ENCODE measurements at places on chromosomes 5 and 9.

DNA sequence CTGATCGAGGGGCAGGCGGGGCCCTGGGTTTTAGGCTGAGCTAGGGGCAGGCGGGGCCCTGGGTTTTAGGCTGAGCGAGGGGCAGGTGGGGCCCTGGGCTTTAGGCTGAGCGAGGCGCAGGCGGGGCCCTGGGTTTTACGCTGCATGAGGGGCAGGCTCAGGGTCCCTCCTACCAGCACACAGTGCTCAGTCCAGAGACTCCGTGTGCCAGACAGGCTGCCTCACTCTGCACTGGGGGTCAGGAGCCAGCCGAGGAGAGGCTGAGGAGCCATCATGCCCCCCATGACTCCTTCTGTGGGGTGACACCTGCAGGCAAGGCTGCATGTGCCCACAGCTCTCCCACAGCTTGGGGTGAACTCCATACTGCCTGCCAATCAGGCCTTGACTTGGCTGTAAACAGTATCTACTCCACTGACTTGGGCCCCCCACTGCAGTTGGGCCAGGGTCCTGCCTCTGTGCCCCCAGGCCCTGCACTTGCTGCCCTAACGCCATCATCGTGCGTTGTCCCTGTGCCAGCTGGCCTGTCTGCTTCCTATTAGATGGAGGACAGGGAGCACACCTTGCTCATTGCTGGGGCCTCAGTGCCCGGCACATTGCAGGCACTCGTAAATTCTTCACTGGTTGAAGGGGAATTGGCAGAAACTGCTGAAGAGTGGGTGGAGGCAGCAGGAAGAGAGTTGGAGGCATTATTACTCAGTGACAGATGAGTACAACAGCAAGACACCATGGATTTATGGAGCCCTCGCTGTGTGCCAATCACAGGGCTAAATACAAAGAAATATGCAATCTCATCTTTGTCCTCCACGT lies 78.6 kb downstream of the AMBP start:
- DNase-seq, result no peak

DNA sequence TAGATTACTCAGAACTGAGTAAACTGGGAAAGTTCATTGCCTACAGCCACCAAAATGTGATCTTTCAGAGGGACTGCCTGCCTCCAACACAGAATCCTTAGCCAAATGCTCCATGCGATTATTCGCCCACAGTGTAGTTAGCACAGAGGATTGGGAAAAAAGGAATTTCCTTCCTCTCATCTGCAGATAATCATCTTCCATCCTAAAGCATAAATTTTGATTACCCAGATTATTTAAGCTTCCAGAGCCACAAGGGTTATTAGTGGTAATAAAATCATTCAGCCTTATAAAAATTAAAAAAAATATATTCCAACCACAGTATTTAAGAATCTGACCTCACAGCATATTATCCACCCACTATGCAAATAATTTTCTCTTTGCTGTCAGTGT lies 285.3 kb upstream of the GRAMD2B start:
- no peak for DNase-seq

- DNase-seq, result peak; percentile 70
Measured at GRCh38 chr9:89597711-89598362, 7.0 kb upstream of the GADD45G start.

DNA sequence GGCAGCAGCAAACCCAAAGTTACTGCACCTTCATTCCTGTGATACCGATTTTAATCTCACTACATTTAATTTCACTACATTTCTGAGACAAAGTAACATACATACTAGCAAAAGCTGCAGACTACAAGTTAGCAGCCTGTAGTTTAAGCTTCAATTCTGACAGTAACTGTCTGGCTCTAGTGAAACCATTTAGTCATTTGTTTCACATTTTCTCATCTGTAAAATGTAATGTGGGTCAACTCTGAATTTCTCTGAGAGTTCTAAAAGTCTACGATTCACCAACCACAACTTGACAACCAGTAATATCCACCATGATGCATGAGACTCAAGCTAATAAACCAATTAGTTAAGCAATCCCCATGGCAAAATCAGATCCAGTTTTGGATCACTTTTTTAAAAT lies 408.9 kb downstream of the PDE4D start:
- DNase-seq, result no peak

GRCh38 chr5:53784596-53784995 lies 224.2 kb downstream of the NDUFS4 start:
- no peak for DNase-seq

GRCh38 chr9:90641884-90642487 lies 638 bp downstream of the DIRAS2 start:
- no peak for DNase-seq

GRCh38 chr5:127418974-127419682 lies 98.3 kb upstream of the PRRC1 start:
- DNase-seq, result no peak

GRCh38 chr5:25540628-25541027 lies 895.9 kb upstream of the CDH10 start:
- no peak for DNase-seq

GRCh38 chr9:113343732-113344231 lies 3.7 kb upstream of the WDR31 start:
- DNase-seq, result peak; percentile 63

DNA sequence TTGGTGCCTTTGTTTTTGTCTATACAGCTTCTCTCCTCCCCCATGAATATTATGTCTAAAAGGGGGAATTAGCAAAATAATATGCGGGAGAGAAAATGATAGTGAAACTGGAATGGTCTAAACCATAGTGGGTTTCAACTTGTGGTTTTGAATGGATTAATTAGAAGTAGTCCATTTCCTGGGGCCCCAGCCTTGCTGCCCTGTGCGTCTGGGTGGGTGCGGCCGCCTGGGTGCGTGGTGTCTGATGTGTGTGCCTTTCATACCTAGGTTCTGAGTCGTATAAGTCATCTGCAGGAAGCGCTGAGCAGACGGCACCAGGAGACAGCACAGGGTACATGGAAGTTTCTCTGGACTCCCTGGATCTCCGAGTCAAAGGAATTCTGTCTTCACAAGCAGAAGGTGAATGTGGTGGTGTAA lies 120.0 kb upstream of the CACNA1B start:
- peak; percentile 45 for DNase-seq

DNA sequence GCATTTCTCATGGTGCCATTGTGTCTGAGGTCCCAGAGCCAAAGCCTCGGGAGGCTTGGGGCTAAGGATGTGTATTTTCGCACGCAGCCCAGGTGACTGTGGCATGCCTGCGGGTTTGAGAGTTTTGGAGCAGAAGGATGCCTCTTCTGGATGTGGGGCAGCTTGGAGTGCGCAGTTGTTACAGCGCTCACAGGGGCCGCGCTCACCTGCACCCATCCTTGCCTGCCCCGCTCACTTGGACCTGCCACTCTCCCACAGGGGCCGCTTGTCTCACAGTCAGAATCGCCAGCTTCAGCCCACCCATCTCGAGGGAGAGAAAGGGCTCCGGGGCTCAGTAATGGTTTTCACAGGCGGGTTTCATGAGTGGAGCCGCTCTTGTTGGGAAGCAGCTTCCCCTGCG lies 132.9 kb downstream of the MVB12B start:
- no peak for DNase-seq

DNA sequence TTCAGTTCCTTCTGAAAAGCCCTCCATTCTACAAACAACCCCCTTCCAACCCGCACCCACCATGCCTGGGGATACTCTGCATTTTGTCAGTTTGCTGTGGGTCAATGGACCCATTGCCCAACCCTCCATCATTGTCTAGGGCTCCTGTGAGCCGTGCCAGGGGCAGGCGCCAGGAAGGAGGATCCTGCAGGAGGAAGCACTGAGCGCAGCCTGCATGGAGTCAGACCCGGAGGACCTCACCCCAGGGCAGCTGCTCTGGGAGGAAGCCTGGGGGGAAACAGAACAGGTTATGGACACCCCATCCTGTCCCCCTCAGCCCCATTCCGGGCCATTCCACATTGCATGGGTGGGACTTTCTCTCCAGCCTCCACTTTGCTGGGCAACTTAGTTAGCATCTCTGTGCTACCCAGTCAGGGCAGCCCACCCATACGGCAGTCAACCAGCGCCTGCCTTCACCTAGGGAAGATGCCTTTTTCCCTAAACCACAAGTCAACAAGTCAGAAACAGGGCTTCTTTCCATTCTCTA lies 48.6 kb upstream of the VDAC1 start:
- DNase-seq, result no peak

DNA sequence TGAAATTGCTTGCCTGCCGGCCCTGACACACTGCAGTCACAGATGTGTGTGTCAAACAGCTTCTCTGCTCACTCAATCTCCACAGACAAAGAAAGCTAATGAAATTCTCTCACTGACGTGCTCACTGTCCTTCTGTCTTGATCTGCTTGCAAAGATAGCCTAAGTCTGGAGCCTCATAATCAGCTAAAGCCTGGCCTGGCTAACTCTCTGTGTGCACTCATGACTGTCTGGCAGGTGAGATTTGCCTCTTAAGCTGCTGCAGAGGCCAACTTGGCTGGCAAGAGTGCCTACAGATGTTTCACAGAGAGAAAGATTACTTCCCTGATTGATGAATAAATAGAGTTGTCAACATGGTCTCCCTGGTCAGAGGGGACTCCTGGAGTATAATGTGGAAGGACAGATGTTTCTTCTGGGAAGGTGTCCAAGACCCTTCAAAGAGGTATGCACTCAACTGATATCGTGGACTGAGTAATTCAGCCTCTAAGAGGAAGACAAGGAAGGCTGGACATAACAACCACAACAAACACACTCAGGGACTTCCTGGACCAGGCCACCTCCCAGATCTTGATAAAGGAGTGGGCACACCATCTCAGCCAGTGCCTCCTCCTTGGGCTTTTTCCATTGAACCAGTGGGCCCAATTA lies 362.0 kb downstream of the SPOCK1 start:
- no peak for DNase-seq

- DNase-seq, result no peak
Measured at GRCh38 chr5:160387445-160387844, 12.4 kb downstream of the FAM200C start.

DNA sequence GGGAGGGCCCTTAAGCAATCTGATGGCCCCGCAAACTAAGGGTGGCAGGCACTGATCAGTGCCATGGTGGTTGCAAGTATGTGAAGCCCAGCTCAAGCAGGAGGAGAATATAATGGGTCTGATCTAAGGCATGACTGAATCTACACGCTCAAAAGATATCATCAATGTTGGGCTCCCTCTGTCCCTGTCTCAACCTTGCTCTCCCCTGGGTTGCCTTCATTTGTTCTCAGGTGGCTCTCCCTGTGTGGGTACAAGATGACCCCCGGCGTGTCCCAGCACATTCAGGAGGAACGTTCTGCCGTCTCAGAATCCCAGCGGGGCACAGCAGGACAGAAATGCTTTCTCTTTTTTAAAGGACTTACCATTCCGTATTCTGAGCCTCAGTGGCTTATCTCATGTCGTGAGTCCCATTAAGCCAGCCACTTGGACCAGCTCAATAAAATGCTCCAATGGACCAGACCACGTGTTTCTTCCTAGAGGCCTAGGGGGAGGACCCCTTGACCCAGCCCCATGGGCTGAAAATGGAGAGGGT lies 12.0 kb upstream of the RNF130 start:
- no peak for DNase-seq

DNA sequence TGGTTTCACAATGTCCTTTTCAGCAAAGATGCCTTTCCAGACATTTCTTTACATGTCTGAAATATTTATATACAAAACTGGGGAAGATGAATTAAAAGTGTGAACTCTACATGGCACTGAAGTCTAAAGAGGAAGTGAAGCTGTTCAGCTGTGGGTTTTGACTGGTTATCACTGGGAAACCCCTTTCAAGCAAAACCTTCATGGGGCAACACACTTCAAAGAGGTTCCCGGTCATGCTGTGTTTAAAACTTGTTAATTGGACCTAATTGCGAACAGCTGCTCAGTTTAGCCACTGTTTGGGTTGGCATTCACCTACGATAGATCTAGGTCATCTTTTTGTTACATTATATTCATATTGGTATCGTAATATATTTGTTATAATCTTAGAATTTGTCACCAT lies 20.0 kb upstream of the GDNF start:
- DNase-seq, result no peak

GRCh38 chr9:87884578-87885459 lies 2.1 kb downstream of the SPATA31E1 start:
- no peak for DNase-seq

DNA sequence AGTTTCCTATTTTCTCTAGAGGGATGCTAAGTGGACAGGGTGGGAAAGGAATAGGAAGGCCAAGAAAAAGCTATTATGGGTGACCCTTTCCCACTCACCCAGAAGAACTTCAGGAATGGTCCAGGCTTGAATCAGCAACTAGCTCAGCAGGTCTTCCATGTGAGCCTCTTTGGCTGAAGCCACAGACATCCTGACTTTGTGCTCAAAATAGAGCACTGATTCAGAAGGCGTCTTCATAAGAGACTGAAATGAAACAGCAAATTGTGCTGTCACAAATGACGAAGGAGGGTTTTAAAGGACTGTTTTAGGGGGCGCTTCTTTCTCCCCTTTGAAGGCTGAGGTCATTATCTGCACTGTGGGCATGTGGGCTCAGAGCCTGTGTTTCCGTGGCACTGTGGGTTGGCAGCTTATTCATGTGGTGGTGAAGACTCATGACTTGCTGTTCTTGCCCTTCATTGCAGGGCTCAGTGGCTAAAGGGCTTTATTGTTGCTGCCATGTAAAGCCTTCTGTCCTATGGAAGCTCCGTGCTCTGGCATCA lies 65.8 kb upstream of the NFIL3 start:
- DNase-seq, result peak; percentile 87

DNA sequence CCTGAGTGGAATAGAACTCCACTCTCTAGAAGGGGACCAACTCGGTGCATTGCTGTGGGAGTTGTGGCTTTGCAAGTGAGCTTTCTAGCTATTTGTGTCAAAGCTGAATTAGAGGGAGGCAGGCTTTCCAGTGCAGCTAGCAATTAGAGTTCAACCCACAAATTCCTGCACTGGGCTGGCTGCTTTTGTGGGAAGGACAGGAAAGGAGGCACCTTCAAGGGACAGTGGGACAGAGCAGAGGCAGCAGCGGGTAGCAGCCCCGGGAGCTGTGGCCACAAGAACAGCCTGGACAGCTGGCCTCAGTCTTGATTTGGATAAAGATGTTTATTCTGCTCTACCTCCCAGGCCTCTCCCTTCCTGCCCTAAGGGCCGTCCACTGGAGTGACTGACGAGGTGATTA lies 83.7 kb upstream of the SLIT3 start:
- DNase-seq, result peak; percentile 40

- no peak for DNase-seq
Measured at GRCh38 chr5:15719784-15720183, 219.8 kb downstream of the FBXL7 start.

- DNase-seq, result no peak
Measured at GRCh38 chr9:70092190-70092589, 48.5 kb downstream of the MAMDC2 start.

DNA sequence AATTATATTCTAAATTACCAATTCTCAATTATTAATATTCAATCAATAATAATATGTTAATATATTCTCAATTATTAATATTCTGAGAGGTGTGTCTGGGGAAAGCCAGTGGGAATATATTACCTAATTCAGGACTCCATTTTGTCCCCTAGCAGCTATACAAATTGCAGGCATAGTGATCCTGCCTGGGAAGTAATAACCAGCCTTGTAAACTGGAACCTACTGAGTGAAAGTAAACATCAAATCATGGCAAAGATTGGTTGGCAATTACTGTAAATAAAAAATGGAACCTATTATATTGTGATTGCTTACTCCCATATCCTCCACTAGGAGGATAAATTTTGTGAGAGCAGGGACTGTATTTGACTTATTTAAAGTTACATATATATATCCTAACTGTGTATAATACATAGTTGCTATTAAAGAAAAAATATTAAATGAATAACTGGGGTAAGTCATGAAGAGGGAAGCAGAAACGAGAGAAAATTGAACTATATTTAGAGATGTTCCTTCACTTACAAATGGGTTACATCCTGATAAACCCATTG lies 150.5 kb upstream of the ELL2 start:
- no peak for DNase-seq

GRCh38 chr9:95725045-95725444 lies 150.4 kb upstream of the ERCC6L2 start:
- DNase-seq, result no peak
